Bladder microvascular endothelial cell (primary cell): ENCODE measurements at places on chromosomes 3 and 15. TPM values are rescaled to one million over a fixed set of nuclear protein-coding genes. Genes with fewer than 3 reads are reported as not detected.

GPR15 gene
- not detected in 2 replicates for total RNA-seq

CRABP1 gene
- not detected in 2 replicates for total RNA-seq

AHSG gene
- total RNA-seq, result not detected in 2 replicates

REC114 gene
- not detected in 2 replicates for total RNA-seq

CSPG4 gene
- total RNA-seq, result 1.1 and 4.7 TPM in 2 replicates

PSMD2 gene
- total RNA-seq, result 371 and 561 TPM in 2 replicates

WNT5A gene
- total RNA-seq, result 0.97 and 3.7 TPM in 2 replicates

PLSCR2 gene
- total RNA-seq, result 0.31 TPM in 1 of 2 replicates, not detected in the other

MYD88 gene
- total RNA-seq, result 10.4 and 25.5 TPM in 2 replicates

RBPMS2 gene
- 0.25 TPM in 1 of 2 replicates, not detected in the other for total RNA-seq

LYZL4 gene
- total RNA-seq, result not detected in 2 replicates

GXYLT2 gene
- total RNA-seq, result under 0.01 and 0.44 TPM in 2 replicates

RARB gene
- 18.5 and 25.7 TPM in 2 replicates for total RNA-seq

TERC gene
- total RNA-seq, result 16.6 and 129 TPM in 2 replicates

ADCY5 gene
- 0.06 TPM in 1 of 2 replicates, not detected in the other for total RNA-seq

FOXB1 gene
- total RNA-seq, result not detected in 2 replicates

GNL3 gene
- 64.9 and 116 TPM in 2 replicates for total RNA-seq

CYP11A1 gene
- not detected in 2 replicates for total RNA-seq

CCDC13 gene
- 0.57 TPM in 1 of 2 replicates, not detected in the other for total RNA-seq

RNU5B-1 gene
- total RNA-seq, result not detected in 2 replicates

ACOX2 gene
- 0.32 and 4.9 TPM in 2 replicates for total RNA-seq

ZIC1 gene
- total RNA-seq, result not detected in 2 replicates

UPK1B gene
- 0.16 TPM in 1 of 2 replicates, not detected in the other for total RNA-seq

MRPS11 gene
- total RNA-seq, result 39.2 and 59.8 TPM in 2 replicates

TIGIT gene
- not detected in 2 replicates for total RNA-seq

EPB42 gene
- not detected in 2 replicates for total RNA-seq

TUSC2 gene
- 16.2 and 18.2 TPM in 2 replicates for total RNA-seq

BCL2A1 gene
- 0.19 TPM in 1 of 2 replicates, not detected in the other for total RNA-seq

C3orf70 gene
- total RNA-seq, result 1.0 and 1.8 TPM in 2 replicates

PDCD6IP gene
- total RNA-seq, result 57.8 and 148 TPM in 2 replicates

SEMA3G gene
- 6.8 and 83.5 TPM in 2 replicates for total RNA-seq

NR1I2 gene
- total RNA-seq, result under 0.01 TPM in 1 of 2 replicates, not detected in the other

GOLGA6D gene
- total RNA-seq, result under 0.01 TPM in 1 of 2 replicates, not detected in the other

NAALADL2 gene
- total RNA-seq, result 0.44 and 0.65 TPM in 2 replicates

CIAO2A gene
- total RNA-seq, result 34.4 and 59.7 TPM in 2 replicates

CCK gene
- not detected in 2 replicates for total RNA-seq

POU1F1 gene
- not detected in 2 replicates for total RNA-seq

TMC3 gene
- total RNA-seq, result not detected in 2 replicates

GABRB3 gene
- total RNA-seq, result under 0.01 TPM in 1 of 2 replicates, not detected in the other

GOLGA8M gene
- 0.16 and 7.2 TPM in 2 replicates for total RNA-seq

A4GNT gene
- total RNA-seq, result not detected in 2 replicates

RTP4 gene
- total RNA-seq, result 1.6 and 2.8 TPM in 2 replicates

TMEM62 gene
- total RNA-seq, result 12.5 and 20.2 TPM in 2 replicates

PIGX gene
- total RNA-seq, result 9.6 and 24.4 TPM in 2 replicates

EPHA6 gene
- under 0.01 and 0.13 TPM in 2 replicates for total RNA-seq

CCDC71 gene
- total RNA-seq, result 13.4 and 17.4 TPM in 2 replicates

SYNPR gene
- not detected in 2 replicates for total RNA-seq

UROC1 gene
- total RNA-seq, result not detected in 2 replicates

RGMA gene
- 0.06 TPM in 1 of 2 replicates, not detected in the other for total RNA-seq

TNIK gene
- 3.4 and 30.8 TPM in 2 replicates for total RNA-seq

SPTBN5 gene
- total RNA-seq, result 5.2 and 5.3 TPM in 2 replicates

UACA gene
- 219 and 441 TPM in 2 replicates for total RNA-seq
